ENCODE measurements at places on chromosomes 7 and 10.

- DNase-seq: no peak
These were observed 148.3 kb upstream of the BMPER start for GRCh38 chr7:33757050-33757449.

DNA sequence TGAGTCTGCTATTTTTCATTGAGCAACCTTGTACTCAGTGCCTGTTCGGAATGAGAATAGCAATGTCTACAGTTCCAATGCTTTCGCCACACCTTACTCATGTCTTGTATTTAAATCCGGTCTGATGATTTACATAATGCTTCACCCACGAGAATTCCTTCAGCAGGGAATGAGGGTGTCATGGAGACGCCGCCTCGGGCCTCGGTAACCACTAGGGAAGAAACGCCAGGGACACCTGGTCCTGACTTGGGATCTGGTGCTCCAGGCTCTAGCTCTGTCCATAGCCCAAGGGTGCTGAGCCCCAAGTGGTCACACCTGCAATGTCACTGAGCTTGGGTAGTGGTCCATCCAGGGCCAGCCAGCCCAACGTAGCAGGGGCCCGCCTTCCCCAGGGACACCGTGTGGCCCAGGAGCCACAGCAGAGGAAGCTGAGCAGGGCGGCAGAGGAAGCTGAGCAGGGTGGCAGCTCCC is 37.4 kb downstream of the PRKAG2 start:
- no peak for DNase-seq

DNA sequence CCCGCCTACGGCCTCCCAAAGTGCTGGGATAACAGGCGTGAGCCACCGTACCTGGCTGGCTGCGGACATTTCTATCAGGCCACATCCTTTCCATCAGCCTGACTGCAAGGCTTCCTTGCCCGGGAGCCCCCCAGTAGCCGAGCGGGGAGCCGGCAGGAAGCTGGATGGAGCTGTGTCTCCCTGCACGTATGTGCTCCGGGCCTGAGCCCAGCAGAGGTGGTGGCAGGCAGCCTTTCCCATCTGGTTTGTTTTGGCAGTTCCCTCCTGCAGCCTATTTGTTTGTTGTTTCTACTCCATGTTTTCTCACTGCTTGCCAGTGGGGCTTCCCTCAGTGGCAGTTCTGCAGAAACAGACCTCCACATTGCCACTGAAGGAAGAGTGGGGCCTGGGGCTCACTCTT is 5.4 kb downstream of the POP7 start:
- DNase-seq: no peak

- no peak for DNase-seq
These were observed 11.1 kb downstream of the H2BK1 start for GRCh38 chr7:151198945-151199848.

DNA sequence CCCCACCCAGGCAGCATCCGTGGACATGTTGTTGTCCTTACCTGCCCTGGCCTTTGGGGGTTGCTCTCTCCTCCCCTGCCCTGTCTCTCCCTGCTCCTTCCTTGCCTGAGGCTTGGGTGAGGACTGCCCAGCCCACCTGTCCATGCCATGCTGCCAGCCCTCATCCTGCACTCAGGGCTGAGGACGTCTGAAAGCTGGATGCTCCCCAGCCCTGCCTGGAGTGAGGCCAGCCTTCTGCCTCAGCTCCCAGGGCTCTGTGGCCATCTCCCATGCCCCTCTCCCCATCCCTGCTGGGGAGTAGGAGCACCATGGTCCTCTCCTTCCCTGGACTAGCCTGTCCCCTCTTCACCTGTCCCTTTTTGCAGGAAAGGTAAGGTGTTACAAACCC is 68.4 kb downstream of the RAMP3 start:
- DNase-seq: no peak
